ENCODE measurements at places on chromosomes 1 and 21.

GRCh38 chr21:27734146-27734545, 767.3 kb upstream of the ADAMTS5 start:
- peak; percentile 67 for DNase-seq

GRCh38 chr21:43276811-43277210, 108.0 kb downstream of the CRYAA start:
- DNase-seq = no peak

GRCh38 chr1:20366056-20366462, 75.4 kb downstream of the VWA5B1 start:
- DNase-seq = no peak

GRCh38 chr1:50830621-50831020, 129.4 kb downstream of the FAF1 start:
- no peak for DNase-seq

DNA sequence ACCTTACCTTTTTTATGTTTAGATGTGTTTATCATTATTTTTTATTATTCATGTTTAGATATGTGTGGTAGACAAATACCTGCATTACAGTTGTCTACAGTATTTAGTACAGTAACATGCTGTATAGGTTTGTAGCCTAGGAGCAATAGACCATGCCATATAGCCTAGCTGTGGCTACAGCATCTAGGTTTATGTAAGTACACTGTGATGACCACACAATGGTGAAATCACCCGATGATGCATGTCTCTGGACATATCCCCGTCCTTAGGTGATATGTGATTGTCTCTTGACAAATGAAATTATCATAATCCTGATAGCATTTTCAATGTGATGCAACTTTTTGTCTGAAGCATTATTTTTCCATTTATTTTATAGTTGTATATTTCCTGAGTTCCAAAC, 121.2 kb downstream of the DISP1 start:
- no peak for DNase-seq

DNA sequence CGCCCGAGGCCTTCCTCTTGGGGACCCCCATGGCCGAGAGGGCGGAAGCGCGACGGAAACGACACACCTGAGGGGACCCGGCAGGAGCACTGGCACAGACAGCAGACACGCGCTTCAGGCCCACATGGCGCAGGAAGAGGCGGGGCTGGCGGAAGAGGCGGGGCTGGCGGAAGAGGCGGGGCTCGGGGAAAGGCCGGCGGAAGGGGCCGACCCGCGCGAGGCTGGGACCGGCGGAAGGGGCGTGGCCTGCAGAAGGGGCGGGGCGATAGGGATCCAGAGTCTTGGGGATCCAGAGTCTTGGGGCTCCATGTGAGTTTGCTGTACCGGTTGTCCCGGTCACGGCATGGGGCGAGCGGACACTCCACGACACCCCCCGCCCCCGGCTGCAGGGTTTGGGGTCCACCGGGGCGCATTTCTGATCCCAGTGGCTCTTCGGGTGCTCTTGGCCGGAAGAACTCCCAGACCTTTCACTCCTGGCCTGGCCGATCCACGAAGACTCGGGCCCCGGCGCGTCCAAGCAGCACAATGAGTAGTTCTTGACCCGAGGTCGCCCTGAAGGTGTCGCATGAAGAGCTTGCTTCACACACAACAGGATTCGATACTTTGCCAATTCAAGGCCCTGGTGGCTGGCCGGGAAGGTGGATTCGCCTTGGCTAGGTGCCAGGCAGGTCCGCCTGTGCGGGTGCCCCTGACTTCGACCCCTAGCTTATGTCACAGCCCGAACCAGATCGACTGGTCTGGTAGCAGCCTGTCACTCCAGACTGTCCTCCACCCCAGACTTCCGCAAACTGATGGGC, at the start of gene URB1:
URB1 (minus strand) TSS at position 133 of the 797 bp plus-strand sequence; CDS start at position 31, 102 bp downstream.
- DNase-seq = peak; percentile 77

All from HFFc6 (cell line).